Heart left ventricle (tissue), 16 donors: ENCODE measurements at places on chromosomes 5 and 9. TPM values are rescaled to one million over a fixed set of nuclear protein-coding genes. Genes with fewer than 3 reads are reported as not detected.

GRCh38 chr9:36739373-36740116, 166.8 kb downstream of the MELK start:
- no peak for DNase-seq
- H3K36me3 ChIP-seq, result no peaks in the 10 kb centered on the region
- H3K4me1 ChIP-seq, result peaks cover 9% of the 10 kb centered on the region
- no peak overlapping the region for H3K4me3 ChIP-seq

DNA sequence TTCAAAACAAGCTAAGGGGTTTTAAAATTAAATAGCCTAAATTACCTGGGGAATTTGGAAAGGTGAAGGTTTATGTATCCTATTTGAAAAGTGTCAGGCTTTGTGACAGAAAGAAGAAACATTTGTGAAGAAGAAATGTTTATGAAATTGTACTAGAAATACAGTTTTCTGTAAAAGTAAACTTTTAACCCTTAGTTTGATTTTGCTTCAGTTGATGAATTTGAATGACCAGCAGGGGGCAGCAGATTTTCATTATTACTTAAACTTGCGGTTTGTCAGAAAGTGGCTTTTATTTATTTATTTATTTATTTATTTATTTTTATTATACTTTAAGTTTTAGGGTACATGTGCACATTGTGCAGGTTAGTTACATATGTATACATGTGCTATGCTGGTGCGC, 58.1 kb downstream of the NNT start:
- no peaks in the 10 kb centered on the region for H3K27me3 ChIP-seq
- H3K27ac ChIP-seq, result no peak overlapping the region
- peaks cover 4% of the 10 kb centered on the region for H3K4me1 ChIP-seq
- no peak for DNase-seq
- no peak overlapping the region for H3K4me3 ChIP-seq
- peaks cover 64% of the 10 kb centered on the region for H3K36me3 ChIP-seq

DNA sequence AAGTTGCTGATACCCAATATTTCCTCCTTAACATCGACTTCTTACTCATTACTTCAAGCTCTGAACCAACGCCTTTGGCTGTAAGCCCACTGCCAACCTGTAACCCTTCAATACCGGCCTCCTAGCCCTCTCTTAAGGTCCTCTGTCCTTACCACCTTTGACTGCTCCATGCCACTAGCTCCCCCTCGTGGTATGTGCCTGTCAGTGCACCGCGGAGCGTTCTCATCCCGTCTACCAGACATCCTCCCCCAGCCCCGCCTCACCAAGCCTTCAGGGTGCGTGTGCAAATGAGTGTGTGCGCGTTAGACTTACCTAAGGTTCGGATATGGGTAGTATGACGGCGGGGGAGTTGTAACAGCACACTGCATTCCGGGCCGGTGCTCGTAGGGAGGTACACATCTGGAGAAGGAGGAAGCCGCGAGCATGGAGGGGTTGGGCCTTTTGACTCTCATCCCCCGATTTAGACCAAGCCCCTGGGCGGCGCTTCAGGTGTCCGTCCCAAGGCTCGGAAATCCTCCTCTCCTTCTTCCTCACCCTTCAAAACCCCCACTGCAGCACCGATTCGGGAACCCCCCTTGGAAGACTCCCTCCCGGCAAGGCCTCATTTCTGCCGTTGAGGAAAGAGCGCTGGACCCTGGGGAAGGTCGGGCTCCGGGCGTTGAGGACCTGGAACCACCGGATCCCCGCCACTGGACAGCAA, 2.8 kb upstream of the MYORG start:
- no peaks in the 10 kb centered on the region for H3K27me3 ChIP-seq
- H3K27ac ChIP-seq, result peak overlapping the region; percentile 62
- H3K4me1 ChIP-seq, result no peaks in the 10 kb centered on the region
- DNase-seq, result peak; percentile 86
- H3K36me3 ChIP-seq, result no peaks in the 10 kb centered on the region
- H3K4me3 ChIP-seq, result peak overlapping the region; percentile 74

DNA sequence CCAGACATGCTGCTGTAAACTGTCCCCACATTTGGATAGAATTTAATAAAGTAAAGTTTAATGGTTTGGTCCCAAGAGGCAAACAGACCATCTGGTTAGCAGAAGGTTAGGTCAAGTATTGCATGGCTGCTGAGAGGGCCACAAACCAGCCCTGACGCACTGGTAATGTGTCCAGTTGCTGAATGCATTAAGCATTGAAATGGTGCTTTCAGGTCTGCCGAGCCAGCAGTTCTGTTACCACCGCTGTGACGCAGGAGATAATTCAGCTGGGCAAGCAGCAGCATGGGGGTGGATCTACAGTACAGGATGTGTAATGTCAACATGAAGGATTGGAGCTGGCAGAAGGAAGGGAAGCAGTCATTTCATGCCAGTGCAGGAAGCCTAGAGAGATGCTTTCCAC, 16.0 kb downstream of the ZNF462 start:
- peak; percentile 89 for DNase-seq
- no peaks in the 10 kb centered on the region for H3K27me3 ChIP-seq
- peaks cover 63% of the 10 kb centered on the region for H3K4me1 ChIP-seq
- no peak overlapping the region for H3K4me3 ChIP-seq
- peak overlapping the region; percentile 51 for H3K27ac ChIP-seq
- H3K36me3 ChIP-seq, result no peaks in the 10 kb centered on the region

The CCDC180 gene
- 1.5 TPM for total RNA-seq

GRCh38 chr5:174793076-174793475, 68.7 kb downstream of the MSX2 start:
- no peaks in the 10 kb centered on the region for H3K36me3 ChIP-seq
- peaks cover 37% of the 10 kb centered on the region for H3K27me3 ChIP-seq
- DNase-seq, result no peak
- no peak overlapping the region for H3K27ac ChIP-seq
- no peak overlapping the region for H3K4me3 ChIP-seq

The KIF4B gene
- total RNA-seq, result not detected

- no peaks in the 10 kb centered on the region for H3K27me3 ChIP-seq
- DNase-seq, result peak; percentile 32
- no peaks in the 10 kb centered on the region for H3K36me3 ChIP-seq
- no peaks in the 10 kb centered on the region for H3K4me1 ChIP-seq
- H3K27ac ChIP-seq, result no peak overlapping the region
Measured at GRCh38 chr5:146048994-146049703, 56.2 kb downstream of the PLAC8L1 start.

The PCDHA11 gene
- 0.13 TPM for total RNA-seq

The GRXCR2 gene
- total RNA-seq, result 2.0 TPM

The LHX3 gene
- not detected for total RNA-seq

- H3K27ac ChIP-seq, result no peak overlapping the region
- no peaks in the 10 kb centered on the region for H3K36me3 ChIP-seq
- H3K4me1 ChIP-seq, result peaks cover 9% of the 10 kb centered on the region
- no peak overlapping the region for H3K4me3 ChIP-seq
- no peaks in the 10 kb centered on the region for H3K27me3 ChIP-seq
Measured at GRCh38 chr9:89939626-89940292, 334.9 kb downstream of the GADD45G start.

The NTRK2 gene
- 4.9 TPM for total RNA-seq

- H3K27ac ChIP-seq, result no peak overlapping the region
- peaks cover 11% of the 10 kb centered on the region for H3K4me1 ChIP-seq
- no peak overlapping the region for H3K4me3 ChIP-seq
- DNase-seq, result peak; percentile 83
Measured at GRCh38 chr5:79857714-79858409, 133.2 kb downstream of the MTX3 start.

- no peaks in the 10 kb centered on the region for H3K4me1 ChIP-seq
- no peak overlapping the region for H3K27ac ChIP-seq
- H3K27me3 ChIP-seq, result no peaks in the 10 kb centered on the region
- no peak for DNase-seq
Measured at GRCh38 chr5:140996060-140996459, 29.8 kb downstream of the PCDHAC2 start.

GRCh38 chr5:74953554-74953936, 87.4 kb upstream of the FAM169A start:
- no peak overlapping the region for H3K4me3 ChIP-seq
- H3K27ac ChIP-seq, result no peak overlapping the region
- no peaks in the 10 kb centered on the region for H3K4me1 ChIP-seq
- no peaks in the 10 kb centered on the region for H3K36me3 ChIP-seq

The IRX1 gene
- total RNA-seq, result 0.44 TPM

- H3K4me1 ChIP-seq, result no peaks in the 10 kb centered on the region
- no peak overlapping the region for H3K27ac ChIP-seq
- H3K36me3 ChIP-seq, result no peaks in the 10 kb centered on the region
- H3K4me3 ChIP-seq, result no peak overlapping the region
- H3K27me3 ChIP-seq, result no peaks in the 10 kb centered on the region
Measured at GRCh38 chr9:79353856-79354520, 217.8 kb upstream of the TLE4 start.

GRCh38 chr5:122111460-122111859, 17.9 kb upstream of the ZNF474 start:
- DNase-seq, result no peak
- no peaks in the 10 kb centered on the region for H3K36me3 ChIP-seq
- H3K4me3 ChIP-seq, result no peak overlapping the region
- no peak overlapping the region for H3K27ac ChIP-seq
- no peaks in the 10 kb centered on the region for H3K27me3 ChIP-seq
- H3K4me1 ChIP-seq, result no peaks in the 10 kb centered on the region

DNA sequence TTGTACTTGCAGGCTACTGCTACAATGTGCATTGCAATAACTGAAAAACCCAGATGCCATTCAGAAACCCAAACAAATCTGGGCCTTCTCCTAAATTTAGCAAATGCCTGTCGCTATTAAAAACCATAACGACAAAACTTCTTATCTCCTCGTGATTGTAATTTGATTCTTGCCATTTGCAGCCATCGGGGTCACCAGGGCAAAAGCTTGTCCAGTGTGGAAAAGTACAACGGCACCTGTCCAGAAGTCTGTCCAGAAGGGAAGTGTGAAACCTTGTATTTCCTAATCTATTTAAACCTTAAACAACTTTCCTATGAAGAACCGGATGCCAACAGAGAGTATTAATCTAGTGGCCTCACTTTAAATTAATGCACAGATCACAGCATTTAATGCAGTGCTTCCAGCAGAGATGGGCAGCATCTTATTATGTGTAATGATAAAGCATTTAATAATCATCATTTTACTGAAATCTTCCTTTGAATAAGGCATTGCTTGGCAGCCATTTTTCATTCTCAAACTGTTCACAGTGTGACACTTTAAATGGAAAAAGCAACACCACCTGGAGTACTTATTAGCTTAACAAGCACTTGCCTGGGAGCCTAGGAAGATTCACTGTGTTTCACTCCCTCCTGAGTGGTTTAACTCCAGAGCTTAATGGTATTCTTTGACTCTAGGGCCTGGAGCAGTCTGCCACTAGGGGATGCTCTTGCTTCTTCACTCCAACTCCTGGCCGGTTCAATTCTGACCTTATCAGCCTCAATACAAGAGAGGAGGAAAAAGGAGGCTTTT, 4.9 kb upstream of the C7 start:
- no peak overlapping the region for H3K4me3 ChIP-seq
- H3K27me3 ChIP-seq, result no peaks in the 10 kb centered on the region
- peak overlapping the region; percentile 51 for H3K27ac ChIP-seq
- peak; percentile 63 for DNase-seq

DNA sequence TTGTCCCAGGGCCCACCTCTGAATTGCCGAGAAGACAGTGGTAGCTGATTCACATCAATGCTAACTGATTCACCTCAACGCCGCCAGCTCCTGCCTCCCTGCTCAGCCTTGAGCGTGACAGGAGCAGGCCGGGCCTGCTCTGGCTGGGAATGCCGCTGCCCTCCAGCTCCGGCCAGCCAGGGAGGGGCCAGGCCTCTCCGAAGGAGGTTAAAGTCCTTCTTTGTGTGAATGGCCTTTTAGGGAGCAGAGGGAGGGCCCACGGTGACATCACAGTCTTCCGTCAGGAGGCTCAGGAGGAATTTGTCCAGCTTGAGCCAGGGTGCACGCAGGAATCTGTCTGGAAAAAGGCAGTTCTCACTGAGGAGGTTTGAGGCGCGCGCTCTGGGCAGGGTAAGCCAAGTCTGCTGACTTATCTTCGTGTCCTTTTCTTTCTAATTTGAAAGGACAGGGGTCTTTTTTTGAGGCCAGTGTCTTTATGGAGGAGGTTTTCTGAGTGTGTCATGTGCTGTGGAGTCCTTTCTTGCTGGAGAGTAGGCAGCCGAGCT, 82.7 kb downstream of the C9orf152 start:
- H3K27ac ChIP-seq, result peak overlapping the region; percentile 91
- no peaks in the 10 kb centered on the region for H3K36me3 ChIP-seq
- H3K4me1 ChIP-seq, result peaks cover 14% of the 10 kb centered on the region
- H3K27me3 ChIP-seq, result no peaks in the 10 kb centered on the region

The ATP10B gene
- total RNA-seq, result 0.08 TPM

- H3K36me3 ChIP-seq, result no peaks in the 10 kb centered on the region
- peak overlapping the region; percentile 92 for H3K27ac ChIP-seq
- H3K27me3 ChIP-seq, result peaks cover 23% of the 10 kb centered on the region
- no peak for DNase-seq
Measured at GRCh38 chr5:141874262-141874964, 3.8 kb downstream of the PCDH1 start.

The CCDC192 gene
- not detected for total RNA-seq

GRCh38 chr9:71355884-71356283, 234.5 kb upstream of the TRPM3 start:
- no peaks in the 10 kb centered on the region for H3K36me3 ChIP-seq
- no peaks in the 10 kb centered on the region for H3K4me1 ChIP-seq
- H3K4me3 ChIP-seq, result no peak overlapping the region

The SURF2 gene
- 11.7 TPM for total RNA-seq

DNA sequence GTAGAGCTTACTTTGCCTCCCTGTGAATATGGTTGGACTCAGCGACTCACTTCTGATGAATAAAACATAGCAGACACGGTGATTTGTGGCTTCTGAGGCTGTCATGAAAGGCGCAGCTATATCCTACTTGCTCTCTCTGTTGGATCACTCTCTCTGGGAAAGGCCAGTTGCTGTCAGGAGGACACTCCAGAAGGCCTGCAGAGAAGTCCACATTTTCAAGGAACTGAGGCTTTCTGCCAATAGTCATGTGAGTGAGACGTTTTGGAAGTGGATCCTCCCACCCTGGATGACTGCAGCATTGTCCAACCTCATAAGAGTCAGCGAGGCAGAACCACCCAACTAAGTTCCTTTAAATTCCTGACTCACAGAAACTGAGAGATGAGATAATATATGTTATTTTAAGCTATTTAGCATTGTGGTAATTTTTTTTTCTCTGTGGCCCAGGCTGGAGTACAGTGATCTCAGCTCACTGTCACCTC, 156.0 kb upstream of the MAST4 start:
- peak overlapping the region; percentile 56 for H3K4me3 ChIP-seq
- peaks cover 5% of the 10 kb centered on the region for H3K4me1 ChIP-seq
- H3K27ac ChIP-seq, result peak overlapping the region; percentile 84
- H3K36me3 ChIP-seq, result no peaks in the 10 kb centered on the region
- DNase-seq, result peak; percentile 63
- H3K27me3 ChIP-seq, result no peaks in the 10 kb centered on the region
